ENCODE measurements at places on chromosomes 1 and 21.

- DNase-seq = no peak
Observed at GRCh38 chr1:84156210-84156621, 12.1 kb downstream of the PRKACB start.

- DNase-seq = no peak
Observed at GRCh38 chr21:45586289-45586858, 44.1 kb upstream of the SLC19A1 start.

DNA sequence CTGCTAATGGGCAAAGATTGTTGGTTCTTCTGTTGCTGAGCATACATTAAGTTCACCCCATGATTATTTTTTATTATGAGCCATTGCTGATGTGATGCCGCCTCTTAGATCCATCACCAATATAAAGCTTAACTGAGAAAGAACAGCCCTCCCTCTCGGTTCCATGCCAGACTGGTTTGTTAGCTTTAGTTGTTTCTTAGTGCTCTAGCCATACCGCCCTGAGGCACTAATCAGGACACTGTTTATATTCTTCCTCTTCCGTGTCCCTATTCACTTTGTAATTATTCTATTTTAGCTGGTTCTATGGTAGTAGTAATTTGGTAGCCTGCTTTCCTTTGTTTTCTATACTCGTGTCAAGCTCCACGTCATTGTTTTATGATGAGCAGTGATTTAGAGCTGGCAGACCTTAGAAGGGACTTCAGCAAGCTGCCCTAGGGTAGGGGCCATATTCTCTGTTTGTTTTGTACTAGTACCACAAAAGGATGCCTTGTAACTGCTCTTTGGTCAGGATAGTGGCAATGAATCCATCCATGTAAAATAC, 27.3 kb upstream of the PDPN start:
- DNase-seq = no peak

DNA sequence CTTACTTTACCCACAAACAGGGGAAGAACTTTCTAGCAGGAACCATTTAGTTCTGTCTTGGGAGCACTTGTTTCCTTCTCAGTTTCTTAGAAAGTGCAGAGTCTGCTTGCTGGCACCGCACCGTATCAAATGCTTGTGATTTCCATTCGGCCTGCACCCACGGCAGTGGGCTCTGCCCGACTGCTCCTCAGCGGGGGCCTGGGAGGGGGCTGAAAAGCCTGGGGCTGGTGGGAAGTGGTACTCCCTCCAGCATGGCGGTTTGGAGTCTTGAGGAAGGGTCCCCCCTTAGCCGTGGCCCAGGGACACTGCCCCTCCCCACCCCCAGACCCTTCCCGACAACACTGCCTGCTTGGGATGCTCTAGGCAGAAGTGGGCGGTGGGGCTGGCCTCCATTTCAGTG, 57.0 kb downstream of the KIF26B start:
- DNase-seq = no peak

- DNase-seq = no peak
Observed at GRCh38 chr1:218339267-218339831, 5.8 kb upstream of the TGFB2 start.

All from NCI-H187 (cell line).